ENCODE measurements at places on chromosomes 1 and 21.

GRCh38 chr1:156516821-156517220 is 16.2 kb upstream of the MEF2D start:
- no peak for DNase-seq

GRCh38 chr1:7642781-7643529 is 128.1 kb upstream of the VAMP3 start:
- DNase-seq = no peak

GRCh38 chr1:160907976-160908375 is 23.0 kb upstream of the ITLN1 start:
- no peak for DNase-seq

GRCh38 chr1:25645637-25646400 is 29.2 kb downstream of the MAN1C1 start:
- no peak for DNase-seq

Measured in activated naive CD4-positive, alpha-beta T cell (primary cell).